ENCODE measurements at places on chromosomes 2 and 18.

DNA sequence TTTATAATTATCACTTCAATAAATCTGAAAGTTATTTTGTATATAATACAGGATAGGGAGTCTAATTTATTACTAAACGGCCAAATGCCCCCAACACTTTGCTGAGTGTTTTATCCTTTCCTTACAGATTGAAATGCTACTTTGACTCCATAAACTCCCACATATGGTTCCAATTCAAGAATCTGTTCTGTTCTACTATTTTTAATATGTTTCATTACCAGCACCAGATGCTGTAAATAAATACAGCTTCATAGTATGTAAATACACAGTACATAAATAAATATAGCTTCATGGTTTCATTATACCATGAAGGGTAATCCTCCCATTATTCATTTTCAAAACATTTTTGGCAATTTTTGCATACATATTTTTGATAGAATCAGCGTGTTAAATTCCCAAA, 34.0 kb upstream of the MREG start:
- DNase-seq = no peak

GRCh38 chr2:230643576-230644291, 68.9 kb upstream of the CAB39 start:
- no peak for DNase-seq

GRCh38 chr2:224157655-224158054, 118.6 kb upstream of the SERPINE2 start:
- no peak for DNase-seq

GRCh38 chr18:57353137-57353939, 981 bp downstream of the ST8SIA3 start:
- peak; percentile 91 for DNase-seq

- DNase-seq = no peak
These were observed 100.7 kb upstream of the STK39 start for GRCh38 chr2:168348076-168348475.

- no peak for DNase-seq
These were observed 1476.3 kb downstream of the LRP1B start for GRCh38 chr2:140654565-140654964.

DNA sequence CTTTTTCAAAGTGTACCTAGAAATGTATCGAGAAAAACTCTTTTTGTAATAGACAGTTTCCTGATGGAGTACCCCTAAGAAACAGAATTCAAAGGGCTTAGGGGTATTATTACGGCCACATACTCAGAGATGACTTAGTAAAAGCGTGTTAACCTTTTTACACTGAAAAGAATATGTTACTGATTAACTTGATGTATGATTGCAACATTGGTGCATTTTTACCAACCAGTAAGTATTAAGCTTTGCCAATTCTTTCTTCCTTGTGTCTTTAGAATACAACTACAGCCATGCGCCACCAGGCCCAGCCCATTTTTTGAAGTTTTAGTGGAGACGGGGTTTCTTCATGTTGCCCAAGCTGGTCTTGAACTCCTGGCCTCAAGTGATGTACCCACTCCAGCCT, 1997.0 kb upstream of the LRRTM1 start:
- no peak for DNase-seq

DNA sequence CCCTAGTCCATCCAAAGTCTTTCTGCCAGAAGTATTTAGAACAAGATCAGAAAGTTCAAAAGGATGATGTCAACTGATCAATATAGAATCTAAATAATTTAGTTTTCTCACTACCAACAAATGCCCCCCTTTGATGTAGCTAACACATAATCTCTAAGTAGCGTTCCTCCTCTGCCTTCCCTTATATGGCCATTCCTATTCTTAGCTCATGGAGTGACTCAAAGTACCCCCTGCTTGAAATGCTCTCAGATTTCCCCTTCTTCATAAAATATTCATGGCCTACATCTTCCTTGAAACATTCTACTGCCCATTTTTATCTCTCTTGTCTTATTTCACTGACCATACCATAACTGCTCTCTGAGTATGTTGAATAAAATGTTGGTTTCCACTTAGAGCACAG, 151.5 kb downstream of the UPP2 start:
- DNase-seq = no peak

- DNase-seq = no peak
These were observed 134.4 kb upstream of the SLC1A4 start for GRCh38 chr2:64854773-64855237.

DNA sequence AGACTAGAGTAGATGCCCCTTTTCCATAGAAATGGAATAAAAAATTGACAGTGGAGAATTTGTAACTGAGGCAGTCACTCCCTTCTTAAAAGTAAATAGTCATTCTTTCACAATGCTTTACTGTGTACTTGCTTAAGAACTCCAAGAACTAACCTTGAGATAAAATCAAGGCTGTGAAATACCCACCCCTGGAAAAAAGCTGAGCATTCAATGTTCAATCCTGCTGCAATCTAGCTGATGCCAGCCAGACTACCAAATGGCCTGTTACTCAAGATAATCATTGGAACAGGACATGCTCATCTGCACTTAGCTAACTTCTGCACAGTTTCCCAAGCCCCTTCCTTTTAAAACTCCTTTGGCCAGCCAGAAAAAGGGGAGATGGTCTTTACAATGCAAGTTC, 367.4 kb upstream of the GULP1 start:
- DNase-seq = no peak

- no peak for DNase-seq
These were observed 34.4 kb upstream of the ROCK1 start for GRCh38 chr18:21146016-21146415.

- no peak for DNase-seq
These were observed 15.7 kb upstream of the OLA1 start for GRCh38 chr2:174263997-174264396.

DNA sequence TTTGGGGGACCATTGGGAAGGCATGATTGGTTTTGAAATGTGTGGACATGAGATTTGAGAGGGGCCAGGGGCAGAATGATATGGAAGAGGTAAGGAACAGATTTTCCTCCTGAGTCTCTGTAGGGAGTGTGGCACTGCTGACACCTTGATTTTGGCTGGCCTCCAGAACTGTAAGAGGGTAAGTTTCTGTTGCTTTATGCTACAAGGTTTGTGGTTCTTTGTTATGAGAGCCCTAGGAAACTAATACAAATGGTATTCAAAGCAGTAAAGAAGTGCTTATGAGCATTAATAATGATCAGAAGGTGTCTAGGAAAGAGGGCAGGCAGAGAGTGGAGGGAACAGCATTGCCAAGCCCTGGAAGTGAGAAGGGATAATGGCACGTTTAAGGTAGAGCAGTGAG, 574.3 kb upstream of the NXPH2 start:
- no peak for DNase-seq

DNA sequence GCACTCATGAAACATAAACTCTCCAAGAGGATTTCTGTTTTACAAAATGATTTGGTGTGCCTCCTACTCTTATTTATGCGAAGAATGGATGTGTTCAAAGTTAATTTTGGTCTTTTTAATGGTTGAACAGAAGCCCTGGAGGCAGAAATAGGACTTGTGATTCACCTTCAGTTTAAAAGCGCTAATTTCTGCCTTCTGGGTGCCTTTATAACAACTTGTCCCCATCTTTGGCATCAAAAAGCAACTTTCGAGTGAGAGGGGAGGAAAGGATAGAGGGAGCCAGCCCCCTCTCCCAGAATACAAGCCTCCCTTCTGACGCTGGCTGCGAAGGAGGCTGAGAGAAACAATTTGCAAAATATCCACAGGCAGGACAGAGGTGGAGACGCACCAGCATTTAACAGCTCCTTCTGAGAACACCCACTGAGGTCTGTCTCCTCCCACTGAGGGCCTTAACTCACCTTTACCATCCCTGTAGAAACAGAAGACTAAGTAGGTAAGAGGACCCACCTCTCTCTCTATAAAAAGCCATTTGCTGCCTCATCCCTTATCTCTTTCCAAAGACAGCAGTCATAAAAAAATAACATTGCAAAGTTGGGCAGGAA, 24.3 kb upstream of the BCL11A start:
- no peak for DNase-seq

DNA sequence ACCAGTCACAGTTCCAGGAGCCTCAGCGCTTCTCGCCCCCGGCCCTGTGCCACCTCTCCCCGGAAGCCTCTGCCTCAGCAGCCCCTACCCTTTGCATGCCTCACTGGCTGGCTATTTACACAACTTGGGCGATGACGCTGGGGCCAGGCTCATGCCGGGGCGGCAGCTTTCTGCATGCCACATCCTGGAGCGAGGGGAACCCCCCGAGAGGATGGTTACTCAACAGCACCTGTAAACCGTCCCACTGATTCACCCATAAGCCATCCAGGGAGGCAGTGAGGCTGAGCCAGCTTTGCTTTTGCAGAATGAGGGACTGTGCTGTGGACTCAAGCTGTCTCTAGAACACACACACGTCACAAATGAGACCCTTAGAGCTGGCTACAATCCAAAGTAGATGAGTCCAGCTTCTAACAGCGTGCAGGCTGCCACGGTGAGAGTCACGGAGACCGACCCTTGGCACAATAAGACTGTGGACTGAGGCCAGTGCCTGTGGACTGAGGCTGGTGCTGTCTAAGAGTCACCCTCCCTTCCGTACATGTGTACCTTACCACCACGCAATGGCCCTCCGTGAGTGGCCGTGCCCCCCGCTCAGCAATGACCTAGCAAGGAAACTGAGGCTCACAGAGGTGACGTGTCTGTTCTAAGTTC, 45.6 kb upstream of the ODC1 start:
- DNase-seq = peak; percentile 22

DNA sequence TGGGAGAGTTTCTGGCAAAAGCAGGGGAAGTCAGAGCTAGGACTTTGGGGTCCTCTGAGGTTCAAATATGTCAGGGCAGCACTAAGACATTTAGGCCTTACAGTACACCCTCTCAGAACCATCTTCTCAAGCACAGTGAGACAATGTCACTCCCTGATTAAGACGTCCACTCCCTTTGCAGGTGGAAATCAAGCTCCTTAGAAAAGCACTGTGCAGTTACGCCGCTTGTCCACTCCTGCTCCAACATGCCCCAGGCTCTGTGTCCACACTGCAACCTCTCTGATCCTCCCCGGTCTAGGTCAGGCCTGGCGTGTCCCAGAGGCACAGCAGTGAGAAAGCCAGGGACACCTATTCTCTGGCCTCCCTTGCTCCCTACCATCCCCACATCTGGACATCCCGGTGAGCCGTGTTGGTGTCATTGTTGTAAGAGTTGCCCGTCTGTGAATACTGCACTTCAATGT, 528.6 kb upstream of the ID2 start:
- no peak for DNase-seq

GRCh38 chr2:168119515-168120141, 127.8 kb downstream of the STK39 start:
- peak; percentile 4 for DNase-seq

GRCh38 chr2:19575641-19576040, 217.2 kb upstream of the OSR1 start:
- DNase-seq = no peak

- DNase-seq = no peak
These were observed 96.3 kb downstream of the C18orf54 start for GRCh38 chr18:54453996-54454395.

DNA sequence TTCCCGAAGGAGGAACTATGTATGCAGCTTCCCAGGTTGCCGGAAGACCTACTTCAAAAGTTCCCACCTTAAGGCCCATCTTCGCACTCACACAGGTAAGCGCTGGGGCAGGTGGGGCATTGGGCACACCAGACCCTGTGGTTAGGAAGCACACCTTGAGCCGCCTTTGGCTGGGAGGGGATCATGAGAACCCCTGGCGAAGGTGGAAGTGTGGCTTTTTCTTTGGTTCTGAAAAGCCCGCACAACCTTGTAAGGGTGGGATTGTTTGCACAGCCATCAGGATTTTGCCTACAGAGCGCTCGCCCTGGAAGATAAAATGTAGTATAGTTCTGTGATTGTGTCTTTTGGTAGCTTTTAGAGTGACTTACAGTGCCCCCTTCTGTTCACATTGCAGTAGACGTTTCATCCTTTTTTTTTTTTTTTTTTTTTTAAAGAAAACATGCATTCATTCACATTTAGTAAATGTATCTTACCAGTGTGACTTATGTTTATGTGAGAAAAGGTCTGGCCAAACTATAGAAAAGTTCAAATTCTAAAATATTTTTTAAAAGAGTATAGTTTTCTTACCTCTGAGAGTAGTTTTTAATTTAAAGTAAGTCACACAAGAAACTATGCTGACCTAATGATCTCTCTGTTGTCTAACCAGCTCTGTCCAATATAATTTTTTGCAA, 5.3 kb downstream of the KLF11 start:
- no peak for DNase-seq

DNA sequence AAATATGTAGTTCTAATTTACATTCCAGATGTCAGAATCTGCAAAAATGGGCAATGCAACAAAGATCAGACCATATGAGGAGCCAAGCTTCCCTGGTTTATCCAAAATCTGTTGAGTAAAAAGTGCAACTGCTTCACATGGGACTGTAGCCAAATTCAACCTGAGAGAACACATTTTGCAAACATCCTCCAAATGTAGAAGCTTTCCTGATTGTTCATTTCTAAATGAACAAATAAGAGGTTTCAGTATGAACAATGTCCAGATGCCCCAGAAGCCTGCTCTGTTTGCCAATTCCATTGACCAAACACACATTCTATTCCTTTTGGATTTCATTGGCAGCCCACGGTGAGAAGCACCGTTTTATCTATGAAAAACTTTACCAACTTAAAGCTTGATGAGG, 117.9 kb upstream of the OSR1 start:
- DNase-seq = no peak

DNA sequence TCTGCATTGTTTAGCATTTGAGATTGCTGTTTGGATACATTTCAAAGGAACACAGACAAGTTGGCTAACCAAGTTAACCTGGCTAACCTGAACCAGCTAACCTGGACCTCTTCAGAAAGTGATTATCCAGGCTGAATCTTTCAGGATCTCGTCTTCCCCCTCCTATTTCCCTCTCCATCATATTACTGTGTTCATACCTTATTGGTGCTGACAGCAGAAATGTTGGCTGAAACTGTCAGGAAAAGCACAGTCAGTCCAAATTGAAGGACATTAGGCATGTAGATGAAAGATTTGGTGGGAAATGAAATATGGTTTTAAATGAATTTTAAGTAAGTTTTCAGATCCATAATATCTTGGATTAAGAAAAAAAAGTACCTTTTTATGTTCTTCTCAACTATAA, 92.5 kb upstream of the NEUROD1 start:
- no peak for DNase-seq

DNA sequence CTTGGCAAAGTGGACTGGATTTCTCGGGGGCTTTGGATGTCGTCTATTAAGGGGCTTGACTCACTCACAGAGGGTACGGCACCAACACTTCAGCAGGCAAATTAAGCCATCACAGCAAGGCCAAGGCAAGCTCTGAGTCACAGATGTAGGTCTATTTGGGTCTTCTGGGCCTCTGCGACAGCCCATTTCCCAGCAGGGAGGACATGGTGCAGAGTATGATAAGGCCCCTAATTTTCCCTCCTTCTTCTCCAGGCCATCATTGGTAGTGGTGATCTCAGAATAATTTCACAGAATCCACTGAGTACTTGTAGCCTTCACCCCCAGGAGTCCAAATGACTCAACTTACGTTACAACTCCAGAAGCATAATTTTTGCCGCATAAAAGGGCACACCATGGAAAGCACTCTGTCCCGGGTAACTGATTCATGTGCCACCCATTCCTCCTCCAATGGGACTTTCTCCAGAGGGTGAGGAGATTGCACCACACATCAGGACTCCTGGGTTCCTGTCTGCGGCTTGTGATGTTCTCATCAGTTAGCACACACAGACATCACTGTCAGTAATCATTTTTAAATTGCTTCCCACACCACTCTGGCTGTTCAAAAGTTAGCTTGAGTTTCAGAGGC, 164.9 kb downstream of the TXNL1 start:
- DNase-seq = no peak
